NCI-H1417 (cell line): ENCODE measurements at places on chromosomes 6 and 20.

DNA sequence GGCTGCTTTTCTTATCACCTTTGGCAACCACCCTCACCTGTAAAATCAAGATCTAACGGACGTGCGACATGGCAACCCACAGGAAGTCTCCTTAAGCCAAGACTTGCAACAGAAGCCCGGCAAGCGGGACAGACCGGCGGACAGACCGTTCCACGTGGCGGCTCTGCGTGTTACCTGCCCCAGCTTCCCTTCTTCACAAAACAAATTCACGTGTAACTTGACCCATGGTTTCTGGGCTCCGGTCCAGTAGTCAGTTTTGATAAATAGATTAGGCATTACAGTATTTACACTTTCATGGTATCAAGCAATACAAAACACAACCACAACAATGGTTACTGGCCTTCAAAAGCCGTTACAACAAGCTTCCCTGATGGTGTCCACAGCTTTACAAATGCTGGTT lies 133.8 kb downstream of the PRND start:
- DNase-seq: no peak

- DNase-seq: no peak
Observed at GRCh38 chr6:16729183-16729691, 32.0 kb downstream of the ATXN1 start.

GRCh38 chr6:3753228-3753835 lies 1.8 kb upstream of the PXDC1 start:
- DNase-seq: no peak

DNA sequence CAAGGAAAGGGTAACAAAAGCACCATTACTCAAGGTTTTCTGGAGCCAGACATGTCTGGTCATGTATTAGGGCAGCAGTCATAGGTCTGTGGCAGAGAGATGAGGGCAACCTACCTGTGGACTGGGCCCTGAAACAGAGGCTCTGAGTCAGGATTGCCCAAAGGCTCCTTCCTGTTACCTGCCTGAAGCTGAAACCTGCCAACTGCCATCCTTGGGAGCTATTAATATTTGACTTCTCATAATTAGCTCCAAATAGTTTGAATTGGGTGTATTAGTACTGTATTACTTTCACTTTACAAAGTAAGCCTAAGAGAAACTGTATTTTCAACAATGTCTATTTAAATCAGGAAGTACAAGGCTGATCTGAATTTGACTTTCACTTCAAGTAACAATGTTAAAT lies 72.0 kb upstream of the TBX18 start:
- no peak for DNase-seq

DNA sequence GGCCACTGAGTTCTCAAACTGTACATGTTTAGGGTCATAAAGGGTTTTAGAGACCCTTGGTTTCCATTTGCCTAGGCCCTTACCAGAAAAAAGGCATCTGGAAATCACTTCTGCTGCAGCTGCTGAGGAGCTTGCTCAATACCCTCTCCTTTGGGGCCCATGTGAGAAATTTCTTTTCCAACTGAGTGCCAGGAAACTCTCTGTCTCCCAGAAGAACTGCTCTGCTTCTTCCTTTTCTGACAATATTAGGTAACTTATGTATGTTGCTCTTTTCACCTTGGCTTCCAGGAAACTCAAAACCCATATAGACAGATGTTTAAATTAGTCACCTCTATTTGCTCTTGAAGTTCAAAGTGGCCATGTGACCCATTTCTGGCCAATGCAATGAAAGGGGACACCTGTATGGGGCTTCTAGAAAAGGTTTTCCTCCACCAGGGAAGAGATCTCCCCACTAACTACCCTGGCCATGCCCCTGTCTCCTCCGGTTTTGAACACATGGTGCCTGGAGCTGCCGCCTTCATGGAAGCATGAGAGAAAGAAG lies 121.6 kb downstream of the PREX1 start:
- DNase-seq: no peak
